Activated CD8-positive, alpha-beta memory T cell treated with anti-CD3 and anti-CD28 coated beads, Interleukin-2, amount 50 U/mL, for 48 hours (primary cell): ENCODE measurements at places on chromosomes 1 and 21.

DNA sequence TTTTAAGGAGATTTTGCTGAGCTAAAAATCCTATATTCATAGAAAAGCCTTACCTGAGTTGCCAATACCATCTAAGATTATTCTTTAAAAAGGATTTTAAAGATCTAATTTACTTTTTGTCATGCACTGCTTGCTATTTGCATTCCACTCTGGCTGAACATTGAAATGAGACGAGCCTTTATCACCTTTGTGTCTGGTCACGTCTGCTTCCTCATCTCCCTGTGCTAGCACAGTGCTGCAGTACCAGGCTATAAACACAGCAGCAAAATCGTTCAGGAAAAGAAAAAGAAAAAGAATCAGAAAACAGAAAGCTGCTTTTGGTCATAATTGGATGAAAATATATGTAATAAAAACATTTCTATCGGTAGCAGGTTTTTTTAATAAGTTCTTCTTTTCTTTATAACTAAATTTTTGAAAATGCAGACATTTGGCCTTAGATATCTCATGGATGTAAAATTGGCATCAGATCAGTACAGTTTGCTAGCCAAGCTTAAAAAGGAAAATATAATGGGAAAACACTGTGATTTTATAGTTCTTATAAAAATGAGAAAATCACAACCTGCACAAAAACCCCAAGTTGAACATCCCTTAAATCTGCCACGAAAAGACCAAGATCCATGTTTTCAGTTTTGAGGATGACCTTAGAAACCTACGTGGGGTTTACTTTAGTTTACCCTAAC is 735.7 kb upstream of the CXADR start:
- no peak for DNase-seq

- DNase-seq: no peak
These were observed 54.5 kb downstream of the C8B start for GRCh38 chr1:56911098-56911938.

- peak; percentile 94 for DNase-seq
These were observed at the start of gene LYPLAL1 for GRCh38 chr1:219173758-219174459. LYPLAL1 (plus strand) TSS chr1:219173878; CDS start chr1:219173891, 13 bp downstream.

DNA sequence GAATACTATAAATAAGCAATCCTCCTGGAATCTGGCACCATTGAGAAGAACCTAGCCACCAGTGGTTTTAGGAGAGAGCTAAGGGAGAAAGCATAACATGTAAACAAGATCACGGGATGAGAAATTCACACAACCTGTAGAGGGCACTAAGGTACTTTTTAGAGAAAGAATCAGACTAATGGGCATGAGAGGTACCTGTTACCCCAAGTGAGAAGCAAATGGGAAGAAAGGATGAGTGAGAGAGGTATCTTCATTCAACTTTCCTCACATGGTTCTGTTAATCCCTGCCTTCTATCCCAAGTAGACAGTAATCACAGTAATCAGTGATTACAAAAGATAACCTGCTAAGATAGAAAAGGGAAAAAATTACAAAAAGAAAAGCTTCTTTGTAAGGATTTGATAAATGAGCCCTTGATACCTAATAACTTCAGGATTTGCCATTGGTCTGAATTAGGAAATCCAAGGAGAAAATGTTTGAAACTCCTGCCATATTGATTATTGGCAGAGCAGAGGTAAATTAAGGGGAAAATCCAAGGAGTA is 251.1 kb upstream of the ADGRL2 start:
- no peak for DNase-seq

DNA sequence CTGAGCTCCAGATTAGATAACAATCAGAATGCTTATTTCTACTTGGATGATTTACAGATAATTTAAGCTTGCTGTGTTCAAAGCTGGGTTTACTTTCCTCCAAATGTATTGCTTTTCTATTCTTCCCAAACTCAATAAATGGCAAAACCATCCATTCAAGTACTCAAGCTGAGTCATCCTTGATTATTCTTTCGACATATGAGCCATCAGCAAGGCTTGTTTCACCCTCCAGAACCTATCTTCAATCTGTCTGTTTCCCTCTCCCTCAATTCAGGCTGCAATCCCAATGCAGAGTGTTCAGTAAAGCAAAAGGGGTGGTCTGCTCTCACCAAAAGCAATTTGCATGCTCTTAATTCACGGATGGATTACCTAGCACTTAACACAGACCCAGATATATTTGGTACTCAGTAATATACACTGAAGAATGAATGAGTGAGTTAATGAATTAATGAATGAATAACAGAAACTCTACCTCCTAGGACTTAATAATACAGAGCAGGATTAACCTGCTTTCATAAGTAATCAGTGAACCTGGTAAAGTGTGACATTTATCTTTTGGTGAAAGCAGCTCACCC is 41.9 kb downstream of the DDR2 start:
- no peak for DNase-seq

DNA sequence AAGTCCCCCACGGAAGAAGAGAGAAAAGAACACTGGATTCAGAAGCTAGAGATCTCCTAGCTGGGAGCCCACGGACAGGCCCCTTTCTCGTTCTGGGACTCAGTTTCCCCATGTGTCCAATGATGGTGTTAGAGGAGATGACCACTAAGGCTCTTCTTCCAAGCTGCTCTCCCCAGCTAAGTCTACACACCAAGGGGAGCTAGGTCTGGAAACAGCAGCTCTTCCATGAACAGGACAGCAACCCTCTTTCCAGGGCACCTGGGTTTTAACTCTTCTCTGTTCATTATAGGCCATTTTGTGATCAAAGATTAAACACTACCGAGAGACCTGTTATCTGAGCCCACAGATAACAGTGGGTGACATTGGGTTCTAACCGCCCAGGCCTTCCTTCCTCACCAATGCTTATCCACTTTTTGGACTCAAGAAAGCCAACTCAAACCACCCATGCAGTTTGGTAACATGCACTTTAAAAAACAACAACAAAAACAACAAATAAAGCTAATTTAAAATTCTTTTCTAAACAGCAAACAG is 85.9 kb downstream of the MRPL37 start:
- DNase-seq: no peak

DNA sequence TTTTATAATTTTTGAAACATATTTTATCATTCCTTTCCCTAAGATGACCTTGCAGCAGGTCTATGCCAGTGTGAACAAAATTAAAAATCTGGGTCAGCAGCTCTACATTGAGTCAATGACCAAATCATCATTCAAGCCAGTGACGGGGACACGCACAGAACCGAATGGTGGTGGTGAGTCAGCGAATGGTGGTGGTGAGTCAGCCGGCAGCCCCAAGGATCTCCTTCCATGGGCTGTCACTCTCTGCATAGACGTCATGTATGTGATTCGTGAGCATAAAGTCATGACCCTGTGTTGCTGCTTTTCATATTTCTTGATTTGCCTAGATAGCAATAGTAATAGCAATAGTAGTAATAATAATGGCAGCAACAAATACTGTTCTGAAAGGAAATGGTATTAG is 26.3 kb downstream of the PER3 start:
- DNase-seq: peak; percentile 55

- no peak for DNase-seq
These were observed 5.9 kb upstream of the DHX9 start for GRCh38 chr1:182833271-182833670.

DNA sequence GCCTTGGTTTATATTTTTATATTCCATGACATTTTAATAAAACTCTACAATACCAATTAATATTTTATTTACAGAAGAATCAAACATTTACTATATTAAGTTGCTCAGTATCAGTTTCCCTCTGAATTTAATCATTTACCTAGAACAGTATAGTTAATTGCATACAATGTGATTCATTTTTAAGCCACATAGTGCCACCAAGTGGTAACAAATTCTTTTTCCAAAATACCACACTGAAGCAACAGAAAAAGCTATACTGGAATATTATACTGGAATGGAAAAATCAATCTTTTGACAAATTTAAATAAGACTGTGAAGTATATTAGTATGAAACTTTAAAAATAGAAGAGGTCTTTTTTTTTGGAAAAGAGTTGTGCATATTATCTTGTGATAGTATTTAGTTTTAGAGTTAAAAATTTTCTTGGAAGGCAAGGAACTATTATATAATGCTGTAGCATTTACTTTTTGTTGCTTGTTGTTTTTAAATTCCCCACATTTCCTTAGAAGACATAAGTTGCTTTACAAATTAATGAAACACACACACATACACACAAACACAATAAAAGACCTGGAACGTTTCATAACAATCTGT is 57.3 kb downstream of the ZNF644 start:
- no peak for DNase-seq

GRCh38 chr1:186738926-186739325 is 58.7 kb upstream of the PTGS2 start:
- DNase-seq: no peak

- DNase-seq: no peak
These were observed 169.9 kb downstream of the LRRC7 start for GRCh38 chr1:69737527-69738185.

- DNase-seq: no peak
These were observed 77.6 kb downstream of the DDX20 start for GRCh38 chr1:111833334-111833733.

- no peak for DNase-seq
These were observed 15.0 kb downstream of the DHCR24 start for GRCh38 chr1:54872036-54872331.

GRCh38 chr1:198024782-198025181 is 107.6 kb downstream of the LHX9 start:
- no peak for DNase-seq
